Activated B cell treated with CpG ODN at 0.5 μM for 24 hours (primary cell): ENCODE measurements at places on chromosomes 5 and 9. TPM values are rescaled to one million over a fixed set of nuclear protein-coding genes. Genes with fewer than 3 reads are reported as not detected.

The MAN1B1 gene
- 33.6 and 37.7 TPM in 2 replicates for total RNA-seq

The DOLPP1 gene
- total RNA-seq = 10.9 and 11.3 TPM in 2 replicates

The STKLD1 gene
- total RNA-seq = 0.37 and 0.44 TPM in 2 replicates

The LSM11 gene
- 4.6 and 5.0 TPM in 2 replicates for total RNA-seq

The IL31RA gene
- not detected in 2 replicates for total RNA-seq

The KIF4B gene
- total RNA-seq = not detected in 2 replicates

DNA sequence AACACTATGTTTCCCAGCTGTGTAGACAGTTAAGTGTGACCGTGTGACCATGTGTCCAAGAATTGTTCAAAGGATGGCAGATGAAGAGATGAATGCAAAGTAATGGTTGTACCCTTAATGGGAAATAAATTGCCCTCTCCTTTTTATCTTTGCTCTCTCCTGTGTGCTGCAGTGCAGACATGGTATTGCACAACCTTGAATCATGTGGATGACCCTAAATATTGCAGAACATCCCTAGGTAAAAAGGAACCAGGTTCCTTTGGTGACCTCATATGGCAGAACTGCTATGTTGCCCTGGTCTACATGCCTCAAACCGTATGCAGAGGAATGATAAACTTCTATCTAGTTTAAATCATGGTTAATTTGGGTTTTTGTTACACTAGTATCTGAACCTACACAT lies 81.7 kb upstream of the CTNND2 start:
- H3K36me3 ChIP-seq = no peaks in the 10 kb centered on the region
- H3K4me1 ChIP-seq = no peaks in the 10 kb centered on the region
- H3K4me3 ChIP-seq = no peak overlapping the region
- no peak for DNase-seq
- no peaks in the 10 kb centered on the region for H3K27me3 ChIP-seq
- H3K27ac ChIP-seq = no peak overlapping the region

DNA sequence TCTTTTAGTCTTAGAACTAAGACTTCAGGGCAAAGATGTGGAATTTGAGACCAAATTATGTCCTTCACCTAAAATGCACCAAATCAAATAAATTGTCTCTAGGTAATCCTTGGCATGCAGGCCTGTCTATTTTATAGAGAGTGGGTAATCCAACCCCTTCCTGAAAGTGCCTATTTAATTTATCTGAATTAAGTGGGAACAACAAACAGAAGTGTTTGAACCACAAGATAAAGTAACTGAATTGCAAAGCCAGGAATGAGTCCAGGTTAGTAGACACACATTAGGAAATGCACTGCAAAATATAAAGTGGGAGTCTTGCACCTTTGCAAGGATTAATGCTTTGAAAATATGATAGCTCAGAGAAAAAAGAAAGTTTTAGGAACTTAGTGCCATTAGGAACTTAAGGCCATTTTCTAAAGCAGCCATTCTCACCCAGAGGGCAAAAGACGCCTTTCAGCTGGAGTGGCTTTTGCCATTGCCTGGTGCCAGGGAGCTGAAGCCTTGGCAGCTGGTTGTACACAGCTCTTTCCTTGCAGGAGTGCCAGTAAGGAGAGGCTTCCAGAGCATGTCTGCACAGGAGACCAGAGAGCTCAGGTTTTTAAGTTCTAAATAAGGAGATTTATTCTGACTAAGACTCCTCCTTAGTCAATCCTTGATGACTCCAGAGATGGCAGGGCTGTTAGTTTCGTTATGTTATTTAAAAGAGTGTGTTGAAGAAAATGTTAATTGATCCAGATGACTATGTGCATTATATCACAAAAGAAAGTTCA lies 151.7 kb upstream of the ELL2 start:
- no peaks in the 10 kb centered on the region for H3K36me3 ChIP-seq
- H3K27me3 ChIP-seq = no peaks in the 10 kb centered on the region
- no peak overlapping the region for H3K27ac ChIP-seq
- no peak overlapping the region for H3K4me3 ChIP-seq
- no peaks in the 10 kb centered on the region for H3K4me1 ChIP-seq
- no peak for DNase-seq

DNA sequence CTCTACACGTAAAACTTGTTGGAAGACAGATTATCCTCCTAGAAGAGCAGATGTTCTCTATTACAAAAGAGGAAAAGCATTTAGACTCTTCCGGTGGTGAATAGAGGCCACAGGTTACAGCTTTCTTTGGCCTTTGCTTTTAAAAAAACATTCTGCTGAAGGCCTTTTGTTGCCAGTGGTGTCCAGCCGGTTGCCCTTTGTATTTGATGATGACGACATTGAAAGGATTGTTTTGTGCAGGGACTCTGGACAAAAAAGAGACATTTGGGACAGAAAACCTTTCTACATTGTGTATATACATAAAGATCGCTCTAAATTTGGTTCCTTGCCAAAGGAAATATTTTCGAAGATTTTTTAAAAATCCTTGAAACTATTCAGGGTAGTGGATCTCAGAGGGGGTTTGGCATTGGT lies 180.3 kb downstream of the C9orf152 start:
- no peak overlapping the region for H3K4me3 ChIP-seq
- peaks cover 15% of the 10 kb centered on the region for H3K4me1 ChIP-seq
- no peak overlapping the region for H3K27ac ChIP-seq
- no peaks in the 10 kb centered on the region for H3K36me3 ChIP-seq
- no peaks in the 10 kb centered on the region for H3K27me3 ChIP-seq
- DNase-seq = no peak

- peaks cover 2% of the 10 kb centered on the region for H3K27me3 ChIP-seq
- DNase-seq = no peak
- no peak overlapping the region for H3K27ac ChIP-seq
- no peaks in the 10 kb centered on the region for H3K36me3 ChIP-seq
- no peaks in the 10 kb centered on the region for H3K4me1 ChIP-seq
- no peak overlapping the region for H3K4me3 ChIP-seq
Measured at GRCh38 chr5:160957312-160957861, 105.4 kb upstream of the ATP10B start.

DNA sequence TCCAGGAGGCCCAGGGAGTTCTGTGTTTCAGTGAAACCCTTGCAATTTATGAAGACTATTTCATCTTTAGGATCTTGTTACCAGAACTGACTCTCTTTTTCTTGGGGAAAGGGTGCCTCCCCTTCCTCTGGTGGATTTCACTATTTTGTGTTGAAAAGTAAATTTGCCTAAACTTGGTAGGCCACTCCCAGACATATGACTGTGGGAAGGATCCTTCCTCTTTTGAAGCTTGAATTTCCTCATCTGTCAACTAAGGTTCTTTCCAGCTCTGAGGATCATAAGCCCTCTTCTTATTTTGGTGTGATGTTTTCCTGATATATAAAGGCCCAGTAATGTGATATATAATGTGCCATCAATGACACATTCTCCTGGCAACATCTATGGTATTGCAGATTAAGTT lies 59.1 kb upstream of the ZFAND5 start:
- no peak for DNase-seq
- no peak overlapping the region for H3K4me3 ChIP-seq
- H3K27ac ChIP-seq = no peak overlapping the region
- H3K27me3 ChIP-seq = no peaks in the 10 kb centered on the region

DNA sequence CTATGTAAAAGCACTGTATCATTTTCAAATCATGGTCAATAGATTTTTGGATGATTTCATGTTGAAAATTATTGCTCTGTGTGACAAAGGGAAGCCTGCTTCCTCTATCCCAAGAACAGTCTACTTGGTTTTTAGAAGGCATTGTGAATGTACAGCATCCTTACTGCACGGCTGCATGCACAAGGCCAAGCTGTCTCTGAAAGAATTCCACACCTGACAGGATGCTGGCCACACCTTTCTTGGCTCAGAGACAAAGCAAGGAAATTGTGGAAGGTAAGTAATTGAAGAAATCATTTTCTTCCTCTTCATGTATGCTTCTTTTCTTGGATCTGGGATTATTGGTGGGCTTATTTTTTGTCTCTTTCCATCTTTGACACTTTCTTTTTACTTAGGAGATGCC lies 53.7 kb upstream of the VCAN start:
- no peak overlapping the region for H3K27ac ChIP-seq
- DNase-seq = no peak
- H3K4me3 ChIP-seq = no peak overlapping the region
- H3K4me1 ChIP-seq = no peaks in the 10 kb centered on the region

GRCh38 chr5:151132963-151133362 lies 24.6 kb downstream of the ANXA6 start:
- peaks cover 88% of the 10 kb centered on the region for H3K4me1 ChIP-seq
- H3K4me3 ChIP-seq = peak overlapping the region; percentile 41
- H3K27ac ChIP-seq = peak overlapping the region; percentile 83

DNA sequence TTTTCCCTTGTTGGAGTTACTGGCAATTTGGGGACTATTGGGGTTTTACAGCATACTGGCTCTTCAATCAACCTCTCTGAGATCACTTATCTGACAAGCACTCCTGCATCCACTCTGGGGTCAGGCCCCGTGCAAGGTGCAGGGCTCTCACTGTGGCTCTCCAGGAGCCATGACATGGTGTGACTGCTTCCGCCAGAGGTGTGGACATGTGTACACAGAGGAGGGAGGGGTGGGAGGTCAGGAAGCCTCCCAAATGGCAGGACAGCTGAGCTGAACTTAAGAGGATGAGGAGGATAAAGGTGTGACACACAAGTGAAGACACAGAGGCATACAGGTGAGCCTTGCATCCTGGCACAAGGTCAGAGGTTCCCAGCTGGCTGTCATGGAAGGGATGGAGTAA lies 24.3 kb downstream of the SHB start:
- H3K4me1 ChIP-seq = no peaks in the 10 kb centered on the region
- no peaks in the 10 kb centered on the region for H3K36me3 ChIP-seq
- no peak overlapping the region for H3K27ac ChIP-seq
- peaks cover 17% of the 10 kb centered on the region for H3K27me3 ChIP-seq
- no peak overlapping the region for H3K4me3 ChIP-seq

GRCh38 chr5:13359344-13359743 lies 585.1 kb downstream of the DNAH5 start:
- H3K4me1 ChIP-seq = no peaks in the 10 kb centered on the region
- no peak for DNase-seq
- H3K36me3 ChIP-seq = no peaks in the 10 kb centered on the region
- H3K27ac ChIP-seq = no peak overlapping the region
- H3K27me3 ChIP-seq = no peaks in the 10 kb centered on the region
- H3K4me3 ChIP-seq = no peak overlapping the region

DNA sequence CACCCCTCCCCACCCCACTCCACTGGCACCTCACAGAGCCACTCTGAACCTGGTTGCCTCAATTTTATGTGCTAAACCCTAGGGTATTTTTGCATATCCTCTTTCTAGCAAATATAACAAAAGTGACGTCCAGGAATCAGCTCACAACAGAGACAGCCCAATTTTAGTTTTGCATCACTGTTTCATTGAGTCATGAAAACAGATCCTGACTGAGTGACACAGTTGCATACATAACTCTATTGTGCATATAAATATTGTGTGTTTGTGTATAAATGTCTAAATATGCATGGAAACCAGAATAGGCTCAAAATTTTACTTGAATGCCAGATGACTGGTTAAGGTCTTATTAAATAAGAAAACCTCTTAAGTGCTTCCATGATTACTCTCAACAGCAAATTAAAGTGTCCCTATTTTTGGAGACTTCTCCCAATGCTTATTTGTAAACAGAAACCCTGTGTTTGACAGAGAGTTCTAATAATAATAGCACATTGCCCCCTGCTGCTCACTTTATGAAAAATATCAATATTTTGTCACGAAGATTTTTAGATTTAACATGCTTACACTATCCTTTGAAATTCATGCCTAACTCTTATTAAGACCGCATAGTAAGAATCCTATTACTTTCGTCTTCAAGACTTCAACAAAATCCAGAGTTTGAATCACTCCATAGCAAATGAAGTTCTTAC lies 75.5 kb upstream of the PRRC1 start:
- H3K4me1 ChIP-seq = no peaks in the 10 kb centered on the region
- DNase-seq = no peak
- no peak overlapping the region for H3K4me3 ChIP-seq
- H3K27me3 ChIP-seq = peaks cover 11% of the 10 kb centered on the region
- no peaks in the 10 kb centered on the region for H3K36me3 ChIP-seq

DNA sequence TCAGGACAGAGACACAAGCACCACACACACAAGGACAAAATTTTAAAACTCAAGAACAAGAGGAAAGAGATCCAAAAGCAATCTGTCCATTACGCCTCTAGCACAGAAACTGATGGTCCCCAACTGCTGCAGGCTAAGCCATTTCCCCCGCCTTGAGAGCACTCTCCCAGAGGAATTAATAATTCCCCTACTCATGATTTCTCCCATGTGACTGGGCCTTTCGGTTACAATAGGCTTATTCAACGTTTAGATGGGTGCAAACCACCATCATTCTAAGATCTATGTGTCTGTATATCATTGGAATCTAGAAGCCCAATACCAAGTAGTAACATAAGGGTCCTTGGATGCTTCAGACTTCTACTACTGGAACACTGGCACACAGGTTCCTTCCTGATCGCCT lies 18.8 kb downstream of the BRD8 start:
- H3K4me3 ChIP-seq = no peak overlapping the region
- H3K27me3 ChIP-seq = no peaks in the 10 kb centered on the region
- no peaks in the 10 kb centered on the region for H3K4me1 ChIP-seq
- DNase-seq = no peak

- no peak overlapping the region for H3K27ac ChIP-seq
- DNase-seq = no peak
- no peaks in the 10 kb centered on the region for H3K27me3 ChIP-seq
Measured at GRCh38 chr5:39711821-39712220, 287.0 kb upstream of the DAB2 start.

DNA sequence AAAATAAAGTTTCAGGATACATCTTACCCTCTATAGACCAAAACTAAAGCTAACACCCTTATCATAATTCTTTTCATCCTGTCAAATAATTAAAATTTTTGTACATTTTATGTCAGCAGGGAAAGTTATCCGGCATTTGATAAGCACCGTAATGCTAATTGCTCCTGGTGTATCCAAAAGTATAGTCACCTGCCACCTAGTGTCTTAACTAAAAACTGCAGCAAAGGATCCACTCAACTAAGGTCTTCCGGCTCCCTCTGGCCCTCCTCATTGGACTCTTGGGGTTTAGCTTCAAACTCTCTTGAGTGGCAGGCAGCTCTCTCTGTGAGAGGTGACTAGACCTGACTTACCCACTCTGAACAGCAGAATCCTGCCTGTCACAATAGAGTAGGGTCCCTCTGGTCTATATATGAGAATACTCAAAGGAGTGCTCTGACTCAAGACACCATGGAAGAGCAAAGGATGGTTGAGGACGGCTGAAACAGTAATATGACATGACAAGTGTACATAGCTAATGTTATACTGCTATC lies 60.4 kb upstream of the CAST start:
- H3K27ac ChIP-seq = no peak overlapping the region
- no peak for DNase-seq
- no peaks in the 10 kb centered on the region for H3K27me3 ChIP-seq
- no peaks in the 10 kb centered on the region for H3K4me1 ChIP-seq
- no peaks in the 10 kb centered on the region for H3K36me3 ChIP-seq
- H3K4me3 ChIP-seq = no peak overlapping the region

DNA sequence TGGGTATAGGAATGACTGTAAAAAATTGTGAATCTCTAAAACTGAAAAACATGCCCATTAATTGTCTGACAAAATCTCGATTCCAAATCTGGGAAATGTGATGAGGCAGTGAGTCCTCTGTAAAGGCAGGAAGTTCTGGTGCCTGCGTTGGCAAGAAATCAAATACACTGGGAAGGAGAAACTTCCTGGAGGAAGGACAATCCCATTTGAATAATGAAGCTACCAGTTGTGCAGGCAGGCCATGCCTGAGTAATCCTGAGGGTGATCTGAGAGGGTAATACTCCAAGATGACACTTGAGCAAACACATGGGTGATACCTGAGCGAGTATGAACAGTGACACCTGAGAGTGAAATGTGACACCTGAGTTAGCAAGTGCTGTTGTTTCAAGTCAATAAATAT lies 49.7 kb downstream of the KIF24 start:
- H3K27me3 ChIP-seq = no peaks in the 10 kb centered on the region
- H3K36me3 ChIP-seq = no peaks in the 10 kb centered on the region
- H3K4me3 ChIP-seq = no peak overlapping the region
